ENCODE measurements at places on chromosomes 13 and 19.

DNA sequence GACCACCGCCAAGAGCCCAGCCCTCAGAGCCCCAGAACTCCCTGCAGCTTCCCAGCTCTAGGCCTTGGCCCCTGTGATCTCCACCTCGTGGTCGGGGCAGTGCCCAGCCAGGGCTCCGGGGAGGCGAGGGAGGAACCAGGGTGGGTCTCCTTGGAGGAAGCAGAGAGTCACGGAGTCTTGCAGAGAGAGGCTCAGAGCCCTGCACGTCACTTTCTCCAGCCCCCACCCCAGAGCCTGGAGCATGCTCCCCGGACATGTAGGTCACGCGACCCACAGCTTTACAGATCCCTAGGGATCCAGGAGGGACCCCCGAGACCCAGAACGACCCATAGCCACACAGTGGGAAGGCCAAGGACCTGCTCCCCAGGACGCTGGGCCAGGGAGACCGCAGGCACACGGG, 11.9 kb downstream of the GADD45B start:
- DNase-seq = no peak

- DNase-seq = no peak
These were observed 326.1 kb upstream of the TSHZ3 start for GRCh38 chr19:31675193-31675913.

GRCh38 chr13:32902029-32902780, 114.0 kb upstream of the KL start:
- no peak for DNase-seq

DNA sequence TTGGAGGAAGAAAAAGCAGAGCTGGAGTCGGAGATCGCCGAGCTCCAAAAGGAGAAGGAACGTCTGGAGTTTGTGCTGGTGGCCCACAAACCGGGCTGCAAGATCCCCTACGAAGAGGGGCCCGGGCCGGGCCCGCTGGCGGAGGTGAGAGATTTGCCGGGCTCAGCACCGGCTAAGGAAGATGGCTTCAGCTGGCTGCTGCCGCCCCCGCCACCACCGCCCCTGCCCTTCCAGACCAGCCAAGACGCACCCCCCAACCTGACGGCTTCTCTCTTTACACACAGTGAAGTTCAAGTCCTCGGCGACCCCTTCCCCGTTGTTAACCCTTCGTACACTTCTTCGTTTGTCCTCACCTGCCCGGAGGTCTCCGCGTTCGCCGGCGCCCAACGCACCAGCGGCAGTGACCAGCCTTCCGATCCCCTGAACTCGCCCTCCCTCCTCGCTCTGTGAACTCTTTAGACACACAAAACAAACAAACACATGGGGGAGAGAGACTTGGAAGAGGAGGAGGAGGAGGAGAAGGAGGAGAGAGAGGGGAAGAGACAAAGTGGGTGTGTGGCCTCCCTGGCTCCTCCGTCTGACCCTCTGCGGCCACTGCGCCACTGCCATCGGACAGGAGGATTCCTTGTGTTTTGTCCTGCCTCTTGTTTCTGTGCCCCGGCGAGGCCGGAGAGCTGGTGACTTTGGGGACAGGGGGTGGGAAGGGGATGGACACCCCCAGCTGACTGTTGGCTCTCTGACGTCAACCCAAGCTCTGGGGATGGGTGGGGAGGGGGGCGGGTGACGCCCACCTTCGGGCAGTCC, 5.0 kb downstream of the FOSB start:
- DNase-seq = no peak
